ENCODE measurements at places on chromosomes 7 and 10. TPM values are rescaled to one million over a fixed set of nuclear protein-coding genes. Genes with fewer than 3 reads are reported as not detected.

The GTF2IRD1 gene
- 62.1 TPM for polyA plus RNA-seq

The SLC18A2 gene
- 1.2 TPM for polyA plus RNA-seq

The INMT gene
- 2.5 TPM for polyA plus RNA-seq

The UCMA gene
- polyA plus RNA-seq, result not detected

DNA sequence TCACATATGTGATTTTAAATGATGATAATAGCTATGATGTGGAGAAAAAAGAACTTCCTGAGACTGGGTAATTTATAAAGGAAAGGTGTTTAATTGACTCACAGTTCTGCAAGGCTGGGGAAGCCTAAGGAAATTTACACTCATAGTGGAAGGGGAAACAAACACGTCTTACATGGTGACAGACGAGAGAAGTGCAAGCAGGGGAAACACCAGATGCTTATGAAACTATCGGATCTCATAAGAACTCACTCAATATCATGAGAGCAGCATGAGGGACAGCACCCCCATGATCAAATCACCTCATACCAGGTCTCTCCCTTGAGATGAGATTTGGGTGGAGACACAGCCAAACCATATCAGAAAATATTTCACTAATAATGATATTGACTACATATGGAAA, 4.1 kb upstream of the LIPN start:
- DNase-seq, result no peak

GRCh38 chr7:34117573-34117972, 212.2 kb downstream of the BMPER start:
- DNase-seq, result no peak

The CDNF gene
- 3.2 TPM for polyA plus RNA-seq
